ENCODE measurements at places on chromosomes 5 and 9.

DNA sequence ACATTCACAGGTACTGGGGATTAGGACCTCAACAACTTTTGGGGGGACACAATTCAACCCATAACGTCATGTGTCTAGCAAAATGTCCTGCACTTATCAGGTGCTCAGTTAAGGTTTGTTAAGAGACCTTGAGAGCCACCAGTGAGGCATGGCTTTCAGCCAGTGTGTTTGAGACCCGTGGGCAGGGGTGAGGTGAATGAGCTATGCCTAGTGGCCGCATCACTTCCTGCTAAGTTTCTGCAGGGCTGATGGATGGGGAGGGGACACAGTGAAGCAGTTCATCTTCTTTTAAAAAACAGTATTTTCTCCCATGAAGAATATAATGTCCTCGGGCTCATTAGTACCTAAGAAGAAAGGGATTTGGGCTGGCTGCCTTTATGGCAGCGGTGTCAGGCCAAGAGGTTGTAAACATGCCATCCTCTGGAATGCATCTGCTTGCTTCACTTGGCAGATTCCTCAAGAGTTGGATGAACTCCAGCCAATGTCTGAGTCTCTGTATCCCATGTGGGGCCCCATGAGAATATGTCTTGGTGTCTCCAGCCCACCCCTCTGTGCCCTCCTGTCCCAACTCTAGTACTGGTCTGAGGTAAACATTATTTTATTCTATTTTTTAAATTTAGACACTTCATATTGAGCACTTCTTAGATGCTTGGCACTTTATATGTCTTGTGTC, 282.2 kb downstream of the CWC27 start:
- DNase-seq, result no peak

GRCh38 chr9:13586587-13587374, 307.3 kb upstream of the MPDZ start:
- peak; percentile 72 for DNase-seq

DNA sequence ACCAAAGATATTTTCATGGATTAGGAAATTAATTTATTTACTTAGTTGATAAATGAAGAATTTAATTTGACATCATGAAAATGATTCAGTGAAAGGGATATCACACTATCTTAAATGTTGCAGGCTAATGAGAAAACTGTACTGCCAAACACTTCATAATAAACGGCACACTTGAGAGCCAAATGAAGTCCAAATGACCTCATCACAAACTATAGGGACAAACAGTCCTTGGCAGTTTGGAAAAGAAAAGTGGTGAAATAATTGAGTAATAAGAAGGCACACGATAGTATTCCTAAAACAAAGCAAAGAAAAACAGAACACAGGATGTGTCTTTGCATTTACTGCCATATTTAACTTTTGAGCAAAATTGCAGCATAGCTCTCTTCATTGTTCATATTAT, 116.9 kb upstream of the TLR4 start:
- DNase-seq, result no peak

GRCh38 chr9:16976427-16976826, 106.0 kb upstream of the BNC2 start:
- no peak for DNase-seq

DNA sequence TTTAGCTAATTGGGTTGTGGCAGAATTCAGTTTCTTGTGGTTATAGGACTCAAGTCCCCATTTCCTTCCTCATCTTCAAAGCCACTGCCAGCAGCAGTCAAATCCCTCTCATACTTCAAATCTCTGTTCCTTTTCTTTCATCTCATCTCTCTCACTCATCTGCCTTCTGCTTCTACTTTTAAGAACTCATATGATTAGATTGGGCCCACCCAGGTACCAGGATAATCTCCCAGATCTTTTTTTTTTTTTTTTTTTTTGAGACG, 8.0 kb upstream of the REEP5 start:
- DNase-seq, result no peak

DNA sequence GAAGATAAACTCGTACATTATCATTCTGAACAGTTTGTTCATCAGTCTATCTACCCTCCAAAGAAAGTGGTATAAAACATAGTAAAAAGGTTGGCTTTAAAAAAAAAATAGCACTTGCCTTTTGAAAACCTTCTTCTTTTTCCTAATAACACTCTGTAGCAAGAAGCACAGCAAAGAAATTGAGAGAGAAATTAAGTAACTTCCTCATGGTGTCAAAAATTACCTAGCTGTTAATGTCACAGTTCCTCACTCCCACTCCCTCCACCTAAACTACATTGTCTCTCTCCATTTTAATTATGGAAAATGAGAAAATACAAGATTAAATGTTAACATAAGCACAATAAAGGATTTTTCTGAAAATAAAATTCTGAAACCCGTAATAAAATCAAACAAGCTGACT, 72.2 kb downstream of the CERT1 start:
- no peak for DNase-seq

DNA sequence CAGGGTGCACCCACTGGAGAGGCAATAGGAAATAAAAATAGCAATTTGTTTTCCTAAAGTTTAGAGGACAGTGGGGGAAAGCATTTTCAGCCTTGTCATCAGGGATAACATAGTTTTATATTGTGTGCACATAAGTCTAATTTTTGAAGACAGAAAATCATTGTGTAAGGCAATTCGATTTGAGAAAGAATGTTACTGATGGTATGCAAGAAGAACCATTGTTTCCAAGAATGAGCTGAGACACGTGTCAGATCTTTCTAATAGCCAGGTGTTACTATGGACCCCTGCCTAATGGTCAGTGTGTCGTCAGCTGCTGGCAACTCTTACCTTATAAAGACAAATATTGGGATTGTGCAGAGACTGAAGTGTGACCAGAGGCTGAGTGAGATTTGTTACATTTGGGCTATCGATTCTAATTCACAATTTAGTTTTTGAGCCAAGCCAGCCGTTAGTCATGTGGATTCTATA, 67.1 kb upstream of the PPP2R2B start:
- DNase-seq, result no peak

- DNase-seq, result peak; percentile 58
Observed at GRCh38 chr9:69168709-69169217, 5.3 kb upstream of the TJP2 start.

- DNase-seq, result no peak
Observed at GRCh38 chr9:124079176-124079925, 67.8 kb downstream of the LHX2 start.

GRCh38 chr5:5014586-5015235, 125.4 kb upstream of the ADAMTS16 start:
- no peak for DNase-seq

GRCh38 chr5:141637123-141637766, 448 bp downstream of the RELL2 start:
- no peak for DNase-seq

- DNase-seq, result no peak
Observed at GRCh38 chr9:76729116-76729515, 35.1 kb upstream of the PCA3 start.

DNA sequence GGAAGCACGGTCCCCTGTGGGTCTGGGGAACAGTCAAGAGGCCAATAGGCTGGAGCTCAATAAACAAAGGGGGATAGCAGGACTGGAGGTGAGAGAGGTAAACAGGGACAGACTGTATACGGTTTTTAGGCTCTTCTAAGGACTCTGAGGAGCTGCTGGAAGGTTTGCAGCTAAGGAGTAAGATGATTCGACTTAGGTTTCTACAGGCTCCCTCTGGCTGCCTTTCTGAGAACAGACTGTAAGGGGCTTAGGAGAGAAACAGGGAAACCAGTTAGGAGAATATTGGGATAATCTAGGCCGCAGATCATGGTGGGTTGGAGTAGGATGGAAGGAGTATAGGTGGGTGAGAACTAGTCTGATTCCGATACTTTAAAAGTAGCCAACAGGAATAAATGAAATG, 10.4 kb downstream of the CDK5RAP2 start:
- DNase-seq, result no peak

DNA sequence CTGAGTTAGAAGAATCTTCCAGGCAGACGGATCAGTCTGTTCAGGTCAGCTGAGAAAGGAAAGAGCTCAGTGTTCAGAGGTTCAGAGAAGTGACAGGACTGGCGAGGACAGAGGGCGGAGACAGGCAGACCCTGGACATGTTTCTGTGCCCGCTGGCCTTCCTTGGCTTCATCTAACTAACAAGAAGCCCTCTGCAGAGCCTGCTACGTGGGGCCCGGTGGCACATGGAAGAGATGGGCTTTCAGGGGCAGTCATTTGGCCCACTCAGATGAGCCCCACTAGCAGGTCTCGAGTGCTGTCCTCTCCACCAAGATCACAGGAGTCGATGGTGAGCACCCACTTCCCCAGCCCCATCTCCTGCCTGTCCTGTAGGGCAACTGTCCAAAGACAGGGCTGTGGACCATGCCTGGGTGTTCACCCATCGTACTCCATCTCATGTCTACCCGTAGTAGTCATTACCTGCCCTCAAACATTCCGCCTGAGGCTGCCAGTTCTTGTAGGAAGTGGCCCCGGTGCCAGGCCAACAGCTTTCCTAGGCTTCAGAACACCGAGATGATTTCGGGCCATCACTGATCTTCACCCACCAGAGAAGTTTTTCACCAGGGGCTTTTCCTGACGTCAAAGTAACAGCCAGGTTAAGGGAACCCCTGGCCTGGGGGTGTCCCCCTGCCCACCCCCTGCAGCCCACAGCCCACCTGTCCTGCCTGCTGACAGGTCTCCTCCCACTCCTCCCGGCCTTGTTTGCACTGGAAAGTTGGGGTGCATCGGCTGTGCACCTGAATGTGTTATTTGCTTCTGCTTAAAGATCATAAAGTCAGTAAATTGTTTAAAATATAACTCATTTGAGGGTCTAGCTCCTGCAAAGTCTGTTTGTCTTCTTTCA, 14.0 kb downstream of the IRX2 start:
- no peak for DNase-seq

DNA sequence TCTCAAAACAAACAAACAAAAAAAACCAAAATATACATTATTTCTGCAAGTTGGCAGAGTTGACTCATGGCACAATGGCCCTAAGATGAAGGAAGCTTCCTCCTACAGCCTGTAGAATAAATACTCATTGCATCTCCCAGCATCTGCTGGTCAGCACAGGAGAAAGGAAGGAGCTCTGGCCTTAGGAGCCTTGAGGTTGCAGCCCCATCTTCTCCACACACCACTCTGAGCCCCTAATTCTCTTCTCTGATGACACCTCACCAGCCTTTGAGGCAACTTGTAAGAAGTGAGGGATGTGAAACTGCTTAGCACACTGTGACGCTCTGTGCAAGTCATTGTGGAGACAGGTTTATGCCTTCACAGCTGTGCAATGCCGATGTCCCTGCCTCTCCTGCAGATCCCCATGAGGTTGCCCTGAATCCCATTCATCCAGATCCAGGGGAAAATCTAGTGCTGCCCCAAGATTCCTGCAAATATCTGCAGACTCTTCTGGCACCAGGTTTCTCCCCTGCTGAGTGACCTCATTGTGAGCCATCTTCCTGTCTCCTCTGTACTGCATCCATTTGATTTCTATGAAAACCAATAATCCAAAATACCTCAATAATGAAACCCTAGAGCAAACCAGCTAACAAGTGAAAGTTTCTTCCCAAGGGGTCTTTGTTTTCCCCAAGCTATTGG, 65.3 kb upstream of the TGFBR1 start:
- DNase-seq, result no peak

GRCh38 chr9:122141671-122142070, 17.9 kb downstream of the NDUFA8 start:
- no peak for DNase-seq

DNA sequence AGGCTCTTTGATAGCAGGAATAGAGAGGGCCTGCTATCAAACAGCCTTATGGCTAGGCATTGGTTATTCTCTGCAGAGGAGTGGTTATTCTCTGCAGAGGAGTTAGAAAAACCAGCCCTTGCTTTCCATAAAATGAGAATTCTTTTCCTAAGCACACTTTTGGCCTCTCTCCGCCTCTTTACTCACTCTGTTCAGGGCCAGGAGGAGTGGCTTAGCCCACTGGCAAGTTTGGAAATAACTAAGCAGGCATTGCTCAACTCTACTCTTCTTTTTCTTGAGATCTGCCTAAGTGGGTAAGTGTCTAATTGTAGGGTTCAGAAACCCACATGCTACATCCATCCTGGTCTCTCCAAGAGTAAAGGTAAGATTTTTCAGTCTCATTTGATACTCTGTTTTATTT, 341.7 kb downstream of the KIAA0825 start:
- DNase-seq, result no peak

- DNase-seq, result no peak
Observed at GRCh38 chr5:180636016-180636402, 13.4 kb downstream of the FLT4 start.

GRCh38 chr9:10434412-10434811, 178.4 kb downstream of the PTPRD start:
- no peak for DNase-seq

DNA sequence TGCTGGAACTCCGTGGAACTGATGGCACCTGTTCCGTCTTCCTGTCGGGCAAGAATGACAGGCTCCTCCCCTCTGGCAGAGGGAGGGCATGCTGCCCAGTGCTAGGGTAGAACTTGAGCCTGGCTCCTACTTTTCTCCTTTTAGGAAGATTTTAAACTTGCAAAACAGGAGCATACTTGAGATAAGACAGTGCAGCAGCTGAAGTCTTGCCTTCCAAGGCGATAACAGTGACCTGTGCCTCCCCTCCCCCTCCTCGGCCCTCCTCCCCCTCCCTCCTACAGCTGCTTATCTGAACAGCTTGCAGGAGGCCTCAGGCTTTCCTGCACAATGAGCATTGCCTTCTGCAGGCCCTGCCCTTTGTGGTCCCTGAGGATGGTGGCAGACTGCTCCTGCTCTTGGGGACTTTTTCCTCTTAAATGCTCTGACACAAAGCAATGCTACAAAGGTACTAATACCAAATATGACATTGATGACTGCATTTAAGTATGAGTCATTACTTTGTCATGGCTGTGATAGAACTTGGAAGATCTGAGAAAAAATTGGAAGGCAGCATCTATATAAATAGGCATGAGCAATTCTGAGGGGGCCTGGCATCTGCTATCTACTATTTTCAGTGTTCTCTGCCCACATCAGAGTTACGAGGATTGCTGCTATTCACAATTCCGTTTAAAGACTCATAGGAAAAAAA, 2.0 kb downstream of the GADD45G start:
- DNase-seq, result peak; percentile 82

- DNase-seq, result no peak
Observed at GRCh38 chr5:137273511-137273910, 225.6 kb downstream of the SPOCK1 start.

- no peak for DNase-seq
Observed at GRCh38 chr5:14574891-14575508, 6.6 kb upstream of the OTULINL start.

DNA sequence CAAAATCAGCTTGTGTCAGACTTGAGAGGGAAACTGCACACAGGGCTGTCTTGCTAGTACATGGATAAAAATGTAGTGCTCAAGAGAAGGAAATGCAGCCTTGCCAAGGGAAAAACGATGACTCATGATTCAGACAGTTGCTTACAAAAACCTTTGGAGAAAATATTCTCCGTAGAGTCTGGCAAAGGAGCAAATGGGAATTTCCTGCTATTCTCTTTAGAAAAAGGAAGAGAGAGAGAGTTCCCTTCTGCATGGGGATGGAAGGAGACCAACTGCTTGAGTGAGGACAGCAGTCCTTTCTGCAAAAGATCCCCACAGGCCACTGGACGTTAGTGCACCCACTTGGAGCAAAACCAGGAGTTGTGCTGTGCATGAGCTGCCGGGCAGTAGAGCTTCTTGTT, 7.6 kb downstream of the IFNB1 start:
- DNase-seq, result peak; percentile 48

- DNase-seq, result no peak
Observed at GRCh38 chr9:79127661-79128060, 444.1 kb upstream of the TLE4 start.

All from LNCaP clone FGC (cell line).